Stimulated activated CD4-positive, alpha-beta T cell treated with anti-CD3 and anti-CD28 coated beads, Interleukin-12 subunit alpha, Interleukin-12 subunit beta, amount 100 ng/mL, for 48 hours (primary cell): ENCODE measurements at places on chromosomes 5 and 9.

DNA sequence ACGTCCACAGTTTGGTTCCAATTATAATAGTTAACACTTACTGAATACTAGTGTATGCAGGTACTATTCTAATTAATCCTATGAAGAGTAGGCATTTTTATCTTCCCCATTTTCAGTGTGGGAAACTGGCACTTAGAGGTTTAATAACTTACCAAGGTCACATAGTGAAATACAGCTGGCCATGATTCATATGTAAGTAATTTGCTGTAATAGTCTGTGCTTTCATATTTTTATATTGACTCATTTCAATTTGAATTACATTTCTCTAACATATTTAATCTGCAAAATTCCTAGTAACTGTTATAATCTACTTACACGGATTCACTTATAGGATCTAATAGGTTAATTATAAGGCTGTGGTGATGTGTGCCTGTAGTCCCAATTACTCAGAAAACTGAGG lies 19.4 kb downstream of the CCNH start:
- no peak for DNase-seq

GRCh38 chr5:96763026-96763425 lies 44.7 kb downstream of the ERAP1 start:
- DNase-seq: no peak

- DNase-seq: no peak
Observed at GRCh38 chr9:113482341-113482740, 18.8 kb downstream of the RGS3 start.

- DNase-seq: no peak
Observed at GRCh38 chr9:19965336-19965735, 176.5 kb upstream of the SLC24A2 start.

DNA sequence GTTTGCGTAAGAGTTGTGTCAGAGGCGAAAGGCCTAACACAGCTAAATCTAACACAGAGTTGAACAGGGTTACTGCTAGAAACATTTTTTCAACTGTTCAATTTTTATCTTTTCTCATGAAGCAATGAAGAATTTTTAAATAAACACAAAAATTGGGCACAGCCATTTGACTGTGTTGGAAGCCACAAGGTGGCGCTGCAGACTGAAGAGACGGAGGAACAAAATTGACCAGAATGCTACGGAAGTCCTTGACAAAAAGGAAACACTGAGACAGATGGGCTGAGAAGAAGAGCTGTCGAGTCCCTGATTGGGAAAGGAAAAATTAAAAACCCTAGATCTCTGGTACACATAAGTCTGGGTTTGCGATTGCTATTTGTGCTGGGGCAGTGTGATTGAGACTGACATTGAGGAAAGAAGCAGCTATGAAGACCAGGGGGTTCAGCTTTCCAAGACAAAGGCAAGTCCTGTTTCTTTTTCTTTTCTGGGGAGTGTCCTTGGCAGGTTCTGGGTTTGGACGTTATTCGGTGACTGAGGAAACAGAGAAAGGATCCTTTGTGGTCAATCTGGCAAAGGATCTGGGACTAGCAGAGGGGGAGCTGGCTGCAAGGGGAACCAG lies at the start of gene PCDHB9:
Gene PCDHB9 (plus strand): TSS at position 265 of the 616 bp plus-strand sequence. CDS start 158 bp downstream, at position 423.
- peak; percentile 5 for DNase-seq
